ENCODE measurements at places on chromosomes 16 and 17.

GRCh38 chr17:17778308-17779014 lies 58.3 kb downstream of the SREBF1 start:
- peak; percentile 28 for DNase-seq

DNA sequence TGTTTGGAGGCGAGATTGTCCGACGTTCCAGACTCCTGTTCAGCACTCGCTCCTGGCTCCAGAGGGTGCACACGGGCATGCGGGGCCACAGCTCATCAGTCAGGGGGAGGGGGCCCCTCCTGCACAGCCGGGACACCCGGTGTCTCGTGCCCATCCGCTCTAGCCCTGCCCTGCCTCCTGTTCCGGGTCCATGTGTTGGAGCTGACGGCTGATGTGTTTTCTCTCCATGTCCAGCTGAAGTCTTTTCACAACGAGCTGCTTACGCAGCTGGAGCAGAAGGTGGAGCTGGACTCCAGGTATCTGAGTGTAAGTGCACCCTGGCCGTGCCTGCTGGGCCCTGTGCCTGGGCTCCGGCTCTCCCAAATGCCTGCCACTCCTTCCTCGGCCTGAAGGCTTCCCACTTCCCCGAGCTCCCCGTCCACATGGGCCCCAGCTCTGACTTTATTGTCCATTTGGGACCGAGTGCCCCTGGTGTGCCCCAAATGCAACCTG lies 50.5 kb downstream of the BAIAP2 start:
- DNase-seq: no peak

- no peak for DNase-seq
Observed at GRCh38 chr16:29834079-29834478, 13.8 kb downstream of the MVP start.

DNA sequence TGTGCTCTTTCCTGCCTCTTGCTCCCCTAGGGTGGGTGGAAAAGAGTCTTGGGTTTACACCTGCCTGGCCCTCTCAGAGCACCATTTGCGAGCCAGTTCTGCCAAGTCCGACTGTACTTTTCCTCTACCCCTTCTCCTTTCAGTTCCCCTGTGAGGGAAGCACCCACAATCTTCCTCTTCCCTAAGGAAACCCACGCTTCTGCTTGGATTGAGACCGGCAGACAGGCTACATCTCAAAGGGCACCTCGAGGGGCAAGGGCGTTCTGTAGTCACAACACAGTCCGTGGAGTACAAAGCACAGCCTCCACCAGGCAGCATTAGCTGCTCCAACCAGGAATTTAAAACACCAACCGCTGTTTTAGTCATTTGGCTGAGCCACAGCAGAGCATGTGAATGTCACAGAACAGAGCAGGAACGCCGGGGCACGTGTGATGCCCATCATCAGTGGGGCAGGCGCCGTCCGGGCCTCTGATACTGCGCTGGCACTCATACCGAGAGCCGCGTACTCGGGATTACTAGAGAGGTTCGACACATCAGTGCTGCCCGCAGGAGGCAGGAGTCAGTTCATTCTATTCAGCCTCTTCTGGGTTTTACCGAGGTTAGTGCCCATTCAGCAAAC lies 13.7 kb upstream of the MNT start:
- DNase-seq: no peak

GRCh38 chr17:65553646-65554552 lies 7.5 kb downstream of the AXIN2 start:
- DNase-seq: no peak

DNA sequence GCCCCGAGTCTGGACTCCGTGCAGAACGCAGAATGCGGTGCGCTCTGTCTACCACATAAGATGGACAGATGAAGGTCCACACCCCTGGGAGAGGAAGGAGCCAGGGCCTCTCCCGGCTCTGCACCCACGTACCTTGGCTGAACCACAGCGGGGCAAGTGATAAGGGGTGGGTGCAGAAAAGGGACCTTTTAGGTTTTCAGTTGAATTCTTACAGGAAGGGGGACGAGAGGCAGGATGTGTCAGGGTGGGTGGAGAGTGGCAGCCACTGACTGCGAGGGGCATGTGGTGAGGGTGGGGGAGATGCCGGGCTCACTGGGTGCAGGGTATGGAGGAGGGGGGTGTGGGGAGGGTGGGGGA lies 372 bp downstream of the CD300A start:
- no peak for DNase-seq

GRCh38 chr17:53950207-53950857 lies 127.6 kb downstream of the KIF2B start:
- DNase-seq: no peak

- DNase-seq: peak; percentile 97
Observed at GRCh38 chr17:69779378-69780214, 295.4 kb upstream of the KCNJ16 start.

DNA sequence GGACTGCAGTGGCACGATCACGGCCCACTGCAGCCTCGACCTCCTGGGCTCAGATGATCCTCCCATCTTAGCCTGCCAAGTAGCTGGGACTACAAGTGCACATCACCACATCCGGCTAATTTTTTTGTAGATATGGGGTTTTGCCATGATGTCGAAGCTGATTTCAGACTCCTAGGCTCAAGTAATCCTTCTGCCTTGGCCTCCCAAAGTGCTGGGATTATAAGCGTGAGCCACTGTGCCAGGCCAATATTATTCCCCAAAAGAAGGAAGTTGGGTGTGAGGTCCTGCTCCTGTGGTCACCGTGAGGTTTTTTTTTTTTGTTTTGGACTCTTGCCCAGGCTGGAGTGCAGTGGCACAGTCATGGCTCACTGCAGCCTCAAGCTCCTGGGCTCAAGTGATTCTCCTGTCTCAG lies 1.5 kb downstream of the AMZ2 start:
- DNase-seq: no peak

GRCh38 chr16:79186196-79186595 lies 414.3 kb downstream of the MAF start:
- DNase-seq: no peak

DNA sequence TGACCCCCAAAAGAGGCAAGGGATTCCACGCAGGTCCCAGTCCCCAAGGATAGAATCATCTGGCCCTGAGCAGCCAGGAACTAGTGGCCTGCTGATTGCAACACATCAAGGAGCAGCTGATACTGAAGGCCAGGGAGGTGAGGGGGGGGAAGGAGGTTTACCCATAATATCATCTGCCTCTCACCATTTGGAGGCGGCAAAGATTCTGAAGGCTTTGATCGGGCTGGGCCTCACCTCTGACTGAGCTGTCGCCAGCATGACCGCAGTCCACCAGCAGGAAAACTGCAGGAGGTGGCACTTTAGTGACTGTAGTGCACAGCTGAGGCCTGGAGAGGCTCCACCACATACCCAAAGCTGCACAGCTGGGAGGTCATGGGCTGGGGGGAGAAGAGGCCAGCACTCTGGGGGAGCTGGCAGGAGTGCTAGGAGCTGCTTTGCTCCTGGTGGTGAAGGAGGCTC lies 20.5 kb upstream of the ITGA3 start:
- no peak for DNase-seq

GRCh38 chr16:569445-570254 lies at the start of gene PIGQ:
Gene PIGQ (plus strand): TSS chr16:569968. CDS start chr16:574075, 4,107 bp downstream.
- DNase-seq: peak; percentile 55

DNA sequence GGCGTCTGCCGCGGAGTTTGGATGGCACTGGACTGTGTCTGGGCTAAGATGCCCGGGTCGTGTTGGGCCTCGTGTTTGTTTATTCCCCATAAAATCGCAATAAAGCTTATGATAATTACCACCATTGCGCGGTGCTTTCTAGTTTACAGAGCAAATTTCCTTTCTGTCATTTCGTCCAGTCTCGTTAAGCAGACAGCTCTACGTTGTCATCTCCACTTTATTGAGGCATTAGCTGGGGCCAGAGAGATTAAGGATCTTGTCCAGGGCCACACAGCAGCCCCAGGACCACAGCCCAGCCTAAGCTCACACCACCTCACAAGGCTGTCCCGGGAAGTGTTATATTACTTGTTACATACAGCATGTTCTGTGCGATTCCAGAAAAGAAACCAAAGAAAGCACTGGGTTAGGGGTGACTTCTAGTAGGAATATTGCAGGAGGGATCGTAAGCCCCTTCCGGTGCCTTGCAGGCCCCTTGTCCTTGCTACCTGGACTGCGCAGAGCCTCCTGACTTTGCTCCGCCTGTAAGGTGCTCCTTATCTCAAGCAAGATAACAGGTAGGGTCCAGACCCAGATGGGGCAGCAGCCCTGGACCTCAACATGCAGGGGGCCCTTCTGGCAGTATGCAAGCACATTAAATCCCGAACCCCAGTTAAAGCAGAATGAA lies 6.3 kb downstream of the NOS2 start:
- DNase-seq: no peak

DNA sequence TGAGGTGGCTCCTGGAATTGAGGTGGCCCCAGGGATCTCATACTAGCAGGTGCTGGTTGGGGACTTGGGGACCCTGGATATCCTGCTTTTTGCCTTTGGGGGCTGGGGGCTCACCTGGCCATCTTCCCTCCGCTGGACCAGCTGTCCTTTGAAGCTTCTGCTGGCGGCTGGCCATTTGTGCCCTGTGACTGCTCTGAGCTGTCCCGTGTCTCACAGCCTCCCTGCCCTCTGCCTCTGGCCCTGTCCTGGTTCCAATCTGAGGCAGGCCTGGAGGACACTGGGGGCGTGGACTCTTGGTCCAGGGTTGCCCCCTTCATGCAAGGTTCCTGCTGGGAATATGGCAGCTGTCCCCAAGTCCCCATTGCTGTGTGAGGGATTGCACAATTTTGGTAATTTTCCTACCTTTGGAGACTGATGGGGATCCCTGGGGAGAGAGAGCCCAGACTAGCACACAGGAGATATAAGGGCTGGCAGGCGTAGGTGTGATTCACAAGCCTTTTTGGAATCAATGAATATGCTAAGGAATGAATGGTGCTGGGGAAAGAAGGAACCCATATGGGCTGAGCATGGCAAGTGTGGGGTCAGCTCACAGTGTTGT lies 19.2 kb downstream of the ADCY7 start:
- DNase-seq: no peak

DNA sequence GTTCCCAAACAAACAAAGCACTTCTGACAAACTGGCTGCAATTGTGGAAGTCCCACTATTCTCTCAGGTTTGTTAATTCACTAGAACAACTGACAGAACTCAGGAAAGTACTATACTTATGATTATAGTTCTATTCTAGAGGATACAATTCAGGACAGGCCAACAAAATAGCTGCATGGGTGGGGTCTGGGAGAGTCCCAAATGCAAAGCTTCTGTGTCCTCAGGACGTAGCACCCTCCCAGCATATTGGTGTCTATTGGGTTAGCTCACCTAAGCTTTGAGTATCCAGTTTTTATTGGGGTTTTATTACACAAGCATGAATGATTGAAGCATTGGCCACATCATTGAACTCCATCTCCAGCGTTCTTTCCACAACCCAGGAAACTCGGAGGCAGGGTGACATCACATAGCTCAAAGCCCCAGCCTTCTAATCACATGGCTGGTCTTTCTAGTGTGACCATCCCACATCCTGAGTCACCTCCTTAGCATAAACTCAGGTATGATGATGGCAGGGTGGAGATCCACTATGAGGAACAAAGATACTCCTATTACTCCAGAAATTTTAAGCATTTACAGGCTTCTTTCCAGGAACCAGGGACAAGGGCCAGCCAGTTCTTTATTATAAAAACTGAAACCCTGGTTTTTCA lies 43.9 kb upstream of the CCNF start:
- no peak for DNase-seq

DNA sequence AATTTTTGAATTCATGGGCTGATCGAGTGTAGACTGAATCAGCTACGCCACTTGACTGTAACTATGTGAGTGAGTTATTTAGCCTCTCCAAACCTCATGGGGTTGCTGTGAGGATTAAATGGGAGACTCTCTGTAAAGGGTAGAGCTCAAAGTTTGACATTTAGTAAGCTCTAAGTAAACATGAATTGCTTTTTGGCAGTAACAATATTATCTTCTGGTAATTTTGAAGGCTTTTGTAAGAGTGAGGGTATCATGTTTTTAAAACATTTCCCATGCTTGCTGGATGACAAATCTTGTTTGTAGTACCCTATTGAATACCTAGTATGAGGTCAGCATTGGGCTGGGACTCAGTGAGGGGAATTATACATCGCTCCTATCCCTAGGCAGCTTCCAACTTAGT lies 35.3 kb downstream of the MRTFB start:
- no peak for DNase-seq

DNA sequence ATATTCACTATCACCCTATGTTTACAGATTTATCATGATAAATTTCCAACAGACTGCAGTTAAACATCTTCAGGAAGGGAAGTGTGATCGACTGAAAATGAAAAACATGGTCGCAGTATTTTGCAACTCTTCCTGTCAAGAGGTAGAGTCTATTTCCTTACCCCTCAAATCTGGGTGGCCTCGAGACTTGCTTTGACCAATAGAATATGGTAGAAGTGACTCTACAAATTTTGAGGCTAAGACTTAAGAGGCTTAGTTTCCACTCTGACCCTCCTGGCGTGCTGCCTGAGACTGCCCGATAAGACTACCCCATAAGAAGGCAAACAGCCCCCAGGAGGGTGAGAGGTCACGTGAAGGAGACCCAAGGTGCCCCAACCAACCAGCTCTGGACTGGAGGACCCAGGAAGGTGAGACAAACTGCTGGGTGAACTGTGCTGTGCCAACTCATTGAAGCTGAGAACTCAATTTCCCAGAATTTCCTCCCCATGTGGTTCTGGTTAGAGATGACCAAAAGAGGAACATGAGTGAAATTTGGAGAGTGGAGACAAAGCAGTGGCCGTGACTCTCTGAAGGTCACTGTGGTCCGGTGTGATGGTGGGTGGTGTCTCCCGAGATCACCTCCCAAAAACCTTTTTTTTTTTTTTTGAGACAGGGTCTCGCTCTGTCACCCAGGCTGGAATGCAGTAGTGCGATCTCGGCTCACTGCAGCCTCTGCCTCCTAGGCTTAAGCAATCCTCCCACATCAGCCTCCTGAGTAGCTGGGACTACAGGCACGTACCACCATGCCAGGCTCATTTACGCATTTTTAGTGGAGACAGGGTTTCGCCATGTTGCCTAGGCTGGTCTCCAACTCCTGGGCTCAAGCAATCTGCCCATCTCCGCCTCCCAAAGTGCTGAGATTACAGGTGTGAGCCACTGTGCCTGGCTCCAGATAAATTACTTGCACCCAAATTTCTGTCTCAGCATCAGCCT lies 38.2 kb upstream of the LITAF start:
- DNase-seq: no peak

GRCh38 chr17:75885431-75885830 lies 7.0 kb upstream of the TRIM47 start:
- no peak for DNase-seq

- DNase-seq: no peak
Observed at GRCh38 chr17:79939094-79939435, 96.6 kb downstream of the TBC1D16 start.

DNA sequence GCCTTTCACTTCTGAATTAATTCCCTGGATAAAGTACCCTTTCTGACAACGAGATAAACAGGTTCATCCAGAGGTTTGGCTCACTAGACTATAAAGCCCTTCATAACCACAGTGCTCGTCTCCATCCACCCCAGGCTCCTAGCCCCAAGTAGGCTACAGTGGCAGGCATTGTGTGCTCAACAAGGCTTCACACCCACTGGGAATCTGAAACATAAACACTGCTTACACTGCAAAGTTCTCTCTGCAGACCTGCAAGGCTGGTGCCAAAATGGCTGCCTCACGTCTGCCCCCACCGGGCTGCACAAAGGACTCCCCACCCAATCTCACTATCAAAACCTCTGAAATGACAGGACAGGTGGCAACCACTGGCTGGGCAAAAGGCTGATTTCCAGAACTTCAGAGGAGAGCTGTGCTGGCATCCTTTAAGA lies 5.1 kb upstream of the HLF start:
- DNase-seq: no peak

Measured in cardiac fibroblast (primary cell).